GM04503 (cell line): ENCODE measurements at places on chromosomes 11 and 22.

DNA sequence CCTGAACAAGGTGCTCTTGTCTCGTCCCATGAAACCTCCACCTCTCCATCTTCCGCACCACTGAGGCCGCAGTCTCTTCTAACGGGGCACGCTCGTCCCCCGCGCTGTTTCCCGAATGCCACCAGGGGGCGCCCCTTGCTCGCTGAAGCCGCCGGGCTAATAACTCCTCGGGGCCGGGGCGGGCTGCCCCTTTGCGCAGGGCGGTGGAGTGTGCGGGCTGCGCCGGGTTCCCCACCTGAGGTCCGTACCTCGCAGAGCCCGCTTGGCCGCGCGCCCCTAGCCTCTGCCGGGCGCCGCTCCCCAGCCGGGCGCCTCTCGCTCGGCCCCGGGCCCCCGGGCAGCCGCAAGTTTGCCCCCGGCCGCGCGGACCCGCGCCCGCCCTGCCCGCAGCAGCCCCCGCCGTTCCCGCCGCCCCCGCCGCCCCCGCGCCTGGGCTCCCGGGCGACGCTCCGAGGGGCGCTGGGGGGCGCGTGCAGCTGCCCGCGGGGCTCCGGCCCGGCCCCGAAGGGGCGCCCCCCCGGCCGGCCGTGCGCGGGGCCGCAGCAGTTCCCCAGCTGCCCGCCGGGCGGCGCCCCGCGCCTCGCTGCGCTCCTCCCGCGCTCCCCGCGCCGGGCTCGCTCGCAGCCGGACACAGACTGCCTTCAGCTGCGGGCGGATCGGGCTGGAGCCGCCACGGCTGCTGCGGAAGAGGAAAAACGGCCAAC, at the start of gene GRIK4:
TSS of gene GRIK4 (plus strand) at position 633 of the 704 bp plus-strand sequence. CDS start 148,571 bp downstream, outside the sequence.
- DNase-seq: no peak

DNA sequence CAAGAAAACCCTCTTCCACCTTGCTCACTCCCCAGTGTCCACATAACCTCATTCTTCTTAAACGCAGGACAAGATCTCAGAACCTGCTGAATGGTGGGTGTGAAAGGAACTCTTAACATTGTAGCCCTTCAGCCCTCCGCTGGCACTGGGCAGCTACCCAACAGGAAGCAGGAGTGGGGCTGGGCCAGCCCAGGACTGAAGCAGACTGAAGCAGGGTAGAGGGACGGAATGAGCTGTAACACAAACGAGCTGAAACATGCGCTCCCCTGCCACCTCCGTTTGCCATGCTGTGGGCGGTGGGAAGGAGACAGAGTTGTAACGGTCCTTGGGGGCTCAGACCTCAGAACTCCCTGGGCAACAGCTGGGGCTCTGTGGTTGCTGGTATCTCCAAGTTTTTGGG, 23.6 kb downstream of the NPAT start:
- no peak for DNase-seq

- no peak for DNase-seq
Observed at GRCh38 chr11:109138196-109138595, 283.8 kb upstream of the C11orf87 start.

DNA sequence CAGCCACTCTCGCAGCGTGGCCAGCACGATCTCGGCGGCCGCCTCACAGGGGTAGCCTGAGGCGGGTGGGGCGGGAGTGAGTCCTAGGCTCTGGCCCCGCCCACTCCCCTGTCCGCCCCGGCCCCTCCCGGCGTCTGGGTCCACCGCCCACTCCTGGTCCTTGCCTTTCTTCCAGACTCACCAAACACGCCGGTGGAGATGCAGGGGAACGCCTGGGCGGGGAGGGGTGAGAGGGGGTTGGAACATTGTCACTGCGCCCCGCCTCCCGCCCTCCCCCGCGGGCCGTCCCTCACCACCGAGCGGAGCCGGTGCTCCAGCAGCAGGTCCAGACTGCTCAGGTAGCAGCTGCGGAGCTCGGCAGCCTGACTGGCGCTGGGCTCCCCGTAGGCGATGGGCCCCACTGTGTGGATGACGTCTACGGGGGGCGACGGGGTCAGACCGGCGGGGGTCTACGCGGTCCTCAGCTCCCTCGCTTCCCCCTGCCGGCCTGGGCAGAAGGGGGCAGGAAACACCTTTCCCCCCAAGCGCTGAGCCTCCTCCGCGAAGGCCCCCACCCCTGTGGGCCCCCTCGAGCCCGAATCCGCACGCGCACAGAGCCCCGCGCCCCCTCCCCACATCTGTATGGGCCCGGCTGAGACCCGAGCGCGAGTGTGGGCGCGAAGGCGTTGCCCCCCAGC, 13.2 kb downstream of the OTUB1 start:
- DNase-seq: no peak

DNA sequence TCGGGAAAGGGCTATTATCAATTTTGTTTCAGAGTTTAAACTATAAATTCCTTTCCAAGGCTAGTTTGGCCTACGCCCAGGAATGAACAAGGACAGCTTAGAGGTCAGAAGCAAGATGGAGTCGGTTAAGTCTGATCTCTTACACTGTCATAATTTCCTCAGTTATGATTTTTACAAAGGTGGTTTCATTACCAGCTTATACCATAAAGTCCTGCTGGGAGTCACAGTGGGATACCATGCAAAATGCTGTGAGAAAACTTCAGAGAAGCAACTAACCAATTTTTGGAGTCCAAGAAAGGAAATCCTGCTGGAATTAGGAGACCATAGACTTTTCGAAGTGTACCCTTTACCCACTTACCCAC, 17.4 kb upstream of the ZC3H12C start:
- no peak for DNase-seq

DNA sequence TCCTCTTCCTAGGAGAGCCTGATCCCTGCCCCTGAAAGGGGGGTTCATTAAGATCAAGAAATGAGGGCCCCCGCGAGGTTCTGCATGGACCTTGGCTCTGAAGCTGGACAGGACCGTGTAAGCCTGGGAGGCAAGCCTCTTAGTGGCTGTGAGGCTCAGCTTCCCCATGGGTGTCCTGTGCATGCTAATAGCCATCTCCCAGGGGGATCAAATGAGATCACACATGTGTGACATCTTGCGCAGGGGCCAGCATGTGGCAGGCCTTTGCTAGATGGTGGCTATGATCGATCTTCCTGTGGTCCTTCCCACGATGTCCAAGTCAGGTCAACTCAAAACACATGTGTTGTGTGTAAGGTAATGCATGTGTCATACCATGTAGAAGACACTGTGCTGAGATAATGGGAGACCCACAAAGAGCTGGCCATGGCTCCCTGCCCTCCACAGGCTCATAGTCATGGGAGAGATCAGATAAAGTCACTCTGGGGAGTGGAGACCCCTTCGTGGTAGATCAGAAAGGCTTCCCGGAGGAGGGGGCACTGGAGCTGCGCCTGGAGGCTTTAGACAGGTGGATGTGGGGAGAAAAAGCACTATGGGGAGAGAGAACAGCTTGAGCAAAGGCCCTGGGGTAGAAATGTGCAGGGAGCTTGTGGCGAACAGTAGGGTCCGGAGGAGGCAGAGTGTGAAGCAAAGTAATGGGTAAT, 3.7 kb downstream of the RAC2 start:
- no peak for DNase-seq

DNA sequence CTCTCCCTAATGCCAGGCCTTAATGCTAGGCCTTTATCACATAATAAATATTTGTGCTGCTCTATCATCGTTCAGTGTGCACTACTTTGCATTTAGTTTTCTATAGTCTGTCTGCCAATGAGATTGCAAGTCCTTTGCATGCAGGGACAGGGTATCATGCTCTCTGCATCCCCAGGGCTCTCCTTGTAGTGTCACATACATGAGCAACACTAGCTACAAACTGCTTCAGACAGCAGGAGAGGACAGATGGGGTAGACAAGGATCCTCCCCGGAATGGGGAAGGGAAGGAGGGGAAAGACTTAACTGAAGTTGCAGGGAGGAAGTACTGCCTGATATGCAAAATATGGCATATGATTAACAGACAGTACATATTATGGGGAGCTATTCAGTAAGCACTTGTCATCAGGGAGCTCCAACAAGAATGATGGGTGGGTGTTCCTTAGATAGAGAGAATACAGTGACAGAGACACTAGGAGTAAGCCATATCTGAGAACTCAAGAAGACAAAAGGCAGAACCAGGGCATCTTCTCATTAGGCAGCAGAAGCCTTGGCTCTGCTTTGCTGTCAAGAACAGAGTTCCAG, 42.8 kb downstream of the ZNF202 start:
- no peak for DNase-seq

DNA sequence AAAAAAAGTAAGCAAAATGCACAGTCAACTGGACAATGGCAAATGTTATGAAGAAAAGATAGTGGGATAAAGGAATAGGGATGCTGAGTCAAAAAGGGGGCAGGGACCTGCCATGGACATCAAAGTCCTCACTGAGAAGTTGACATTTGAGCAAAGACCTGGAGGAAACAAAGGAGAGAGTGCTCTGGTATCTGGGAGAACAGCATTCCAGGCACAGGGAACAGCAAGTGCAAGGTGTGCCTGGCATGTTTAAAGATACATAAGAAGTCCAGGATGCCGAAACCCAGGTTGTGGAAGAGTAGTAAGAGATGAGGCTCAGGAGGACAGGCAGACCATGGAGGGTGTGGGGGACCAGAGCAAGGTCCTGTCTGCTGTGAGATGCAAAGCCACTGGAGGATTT, 123.3 kb downstream of the RRAS2 start:
- no peak for DNase-seq

DNA sequence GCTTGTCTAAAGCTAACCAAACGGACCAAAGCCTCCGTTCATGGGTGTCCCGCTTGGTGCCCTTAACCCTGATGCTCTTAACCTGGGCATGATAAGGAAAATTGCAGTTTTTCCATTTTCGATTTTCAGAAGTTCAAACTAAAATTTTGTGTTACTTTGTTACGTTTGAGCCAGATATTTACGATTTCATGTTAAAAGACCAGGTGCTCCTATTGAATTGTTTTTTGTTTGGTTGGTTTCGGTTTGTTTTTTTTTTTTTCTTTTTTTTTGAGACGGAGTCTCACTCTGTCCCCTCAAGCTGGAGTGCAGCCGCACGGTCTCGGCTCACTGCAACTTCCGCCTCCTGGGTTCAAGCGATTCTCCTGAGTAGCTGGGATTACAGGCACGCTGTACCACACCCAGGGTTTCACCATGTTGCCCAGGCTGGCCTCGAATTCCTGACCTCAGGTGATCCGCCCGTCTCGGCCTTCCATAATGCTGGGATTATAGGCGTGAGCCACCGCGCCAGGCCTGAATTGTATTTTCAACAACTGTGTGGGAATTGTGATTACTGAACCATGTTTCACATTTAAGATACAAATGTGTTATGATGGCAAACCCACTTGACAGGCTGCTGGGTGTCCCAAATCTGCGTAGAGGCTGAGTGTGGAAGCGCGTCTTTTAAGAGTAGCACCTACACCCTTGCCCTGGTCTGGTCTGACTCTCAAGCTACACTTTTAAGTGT, 864 bp upstream of the USP28 start:
- no peak for DNase-seq

- no peak for DNase-seq
Observed at GRCh38 chr22:24327832-24328231, 57.2 kb downstream of the SPECC1L start.

DNA sequence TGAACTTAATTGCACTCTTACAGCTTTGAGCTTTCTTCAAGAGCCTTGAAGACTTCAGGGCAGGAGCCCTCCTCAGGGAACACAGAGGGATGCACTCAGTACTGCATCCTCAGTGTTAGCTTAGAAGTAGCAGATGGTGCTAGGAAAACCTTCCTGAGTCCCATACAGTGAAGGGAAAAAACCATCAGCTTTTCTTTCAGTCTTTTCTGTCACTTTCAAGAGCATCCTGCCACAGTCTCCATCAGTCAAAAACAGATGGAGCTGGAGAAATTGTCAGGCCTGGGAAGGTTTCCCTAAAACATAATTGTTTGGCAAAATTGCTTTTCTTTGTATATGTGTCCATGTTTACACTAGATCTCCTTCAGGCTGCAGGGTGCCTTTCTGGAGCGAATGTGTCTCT, 384.1 kb downstream of the NELL1 start:
- no peak for DNase-seq

GRCh38 chr22:49404020-49404419, 423.7 kb downstream of the BRD1 start:
- no peak for DNase-seq

GRCh38 chr11:70067036-70067435, 11.1 kb upstream of the ANO1 start:
- DNase-seq: no peak
